ENCODE measurements at places on chromosomes 6 and 20. TPM values are rescaled to one million over a fixed set of nuclear protein-coding genes. Genes with fewer than 3 reads are reported as not detected.

GRCh38 chr6:106214531-106214930, 111.0 kb downstream of the ATG5 start:
- no peak for DNase-seq

- DNase-seq = no peak
Measured at GRCh38 chr20:58882704-58883089, 30.2 kb downstream of the GNAS start.

DNA sequence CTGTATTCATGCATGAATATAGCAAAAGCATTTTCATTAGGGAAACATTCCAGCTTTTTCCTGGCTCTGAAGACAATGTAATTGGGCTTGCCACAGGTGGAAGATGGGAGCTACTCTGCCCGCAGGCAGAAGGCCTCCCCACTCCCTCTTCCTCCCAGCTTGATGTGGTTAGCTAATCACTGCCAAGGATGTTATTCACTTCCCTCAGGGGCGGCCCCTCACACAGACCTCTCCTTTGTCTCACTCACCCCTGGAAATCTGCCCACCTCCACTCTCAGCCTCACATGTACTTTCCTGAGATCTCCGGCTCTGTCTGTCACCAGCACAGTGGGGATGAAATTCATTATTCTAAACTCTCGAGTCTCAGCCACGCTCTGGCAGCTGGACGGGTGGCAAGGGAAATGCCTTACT, 100.7 kb downstream of the ANKRD60 start:
- peak; percentile 93 for DNase-seq

DNA sequence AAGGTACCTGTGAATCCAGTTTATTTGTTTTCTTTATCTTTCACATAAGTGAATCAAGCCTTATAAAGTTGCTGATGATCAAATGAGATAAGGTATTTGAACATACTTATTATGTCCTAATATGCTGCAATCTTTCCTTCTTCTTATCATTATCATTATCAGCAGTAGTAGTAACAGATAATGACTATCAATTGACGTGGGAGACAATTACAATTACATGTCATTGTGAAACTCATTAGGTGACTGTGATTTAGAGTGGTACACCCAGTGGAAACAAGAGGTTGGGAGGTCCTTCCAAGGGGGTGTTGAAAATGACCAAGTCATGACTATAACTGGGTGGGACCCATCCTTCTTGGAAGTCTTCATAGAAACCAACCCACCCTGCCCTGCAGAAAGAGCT, 2.8 kb downstream of the CLIC5 start:
- DNase-seq = no peak

DNA sequence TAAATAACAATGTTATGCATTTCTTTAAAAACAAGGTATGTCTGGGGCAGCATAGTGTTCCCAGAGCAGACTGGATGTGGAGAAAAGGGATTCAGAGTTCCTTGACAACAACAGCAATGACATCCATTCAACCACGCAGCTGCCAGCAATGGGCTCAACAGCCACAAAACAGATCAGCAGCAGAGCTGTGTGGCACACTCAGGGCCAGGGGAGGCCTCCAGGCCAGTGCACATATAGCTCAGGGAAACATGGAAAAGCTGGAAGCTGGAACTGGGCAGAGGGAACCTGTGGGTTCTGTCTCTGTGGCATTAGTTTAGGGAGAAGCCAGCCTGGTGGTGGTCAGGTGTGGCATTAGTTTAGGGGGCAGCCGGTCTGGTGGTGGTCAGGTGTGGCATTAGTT, 148.3 kb downstream of the SMOC2 start:
- no peak for DNase-seq

GRCh38 chr6:148830614-148831013, 83.8 kb downstream of the UST start:
- no peak for DNase-seq

Gene FOXS1
- not detected for total RNA-seq

- DNase-seq = peak; percentile 51
Measured at GRCh38 chr6:15608396-15608795, 54.4 kb downstream of the DTNBP1 start.

Gene FOXQ1
- not detected for total RNA-seq

DNA sequence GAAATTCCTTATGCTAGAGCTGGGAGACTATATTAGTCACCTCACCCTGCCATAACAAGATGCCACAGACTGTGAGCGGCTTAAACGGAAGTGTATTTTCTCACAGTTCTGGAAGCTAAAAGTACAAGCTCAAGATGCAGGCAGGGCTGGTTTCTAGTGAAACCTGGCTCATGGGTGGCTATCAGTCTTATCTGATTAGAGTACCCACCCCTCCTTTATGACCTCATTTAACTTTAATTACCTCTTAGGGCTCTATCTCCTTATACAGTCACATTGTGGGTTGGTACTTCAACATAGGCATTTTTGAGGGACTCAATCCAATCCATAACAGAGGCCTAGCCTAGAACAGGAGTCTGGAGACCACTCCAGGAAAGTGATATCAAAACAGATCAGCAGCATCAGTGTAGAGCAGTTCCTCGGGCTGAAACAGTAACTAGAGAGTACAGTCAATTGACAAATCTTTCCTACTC, 2.3 kb upstream of the SNRNP48 start:
- DNase-seq = no peak

DNA sequence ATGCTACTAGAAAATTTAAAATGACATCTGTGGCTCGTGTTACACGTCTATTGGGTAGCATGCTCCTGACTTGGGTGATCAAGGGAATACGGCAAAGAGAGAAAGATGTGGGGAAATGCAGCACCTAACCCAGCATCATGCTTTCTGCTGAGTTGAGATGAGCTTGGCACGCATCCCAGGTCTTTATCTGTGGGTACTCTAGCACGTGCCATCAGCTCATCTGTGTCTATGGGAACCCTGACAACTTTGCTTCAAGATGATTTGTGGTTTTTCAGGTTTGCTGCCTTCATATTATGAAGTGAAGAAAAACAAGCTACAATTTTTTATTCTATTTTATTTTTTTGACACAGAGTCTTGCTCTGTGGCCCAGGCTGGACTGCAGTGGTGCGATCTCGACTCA, 21.0 kb downstream of the RNASET2 start:
- DNase-seq = no peak

- no peak for DNase-seq
Measured at GRCh38 chr6:56649053-56649769, 6.5 kb upstream of the DST start.

DNA sequence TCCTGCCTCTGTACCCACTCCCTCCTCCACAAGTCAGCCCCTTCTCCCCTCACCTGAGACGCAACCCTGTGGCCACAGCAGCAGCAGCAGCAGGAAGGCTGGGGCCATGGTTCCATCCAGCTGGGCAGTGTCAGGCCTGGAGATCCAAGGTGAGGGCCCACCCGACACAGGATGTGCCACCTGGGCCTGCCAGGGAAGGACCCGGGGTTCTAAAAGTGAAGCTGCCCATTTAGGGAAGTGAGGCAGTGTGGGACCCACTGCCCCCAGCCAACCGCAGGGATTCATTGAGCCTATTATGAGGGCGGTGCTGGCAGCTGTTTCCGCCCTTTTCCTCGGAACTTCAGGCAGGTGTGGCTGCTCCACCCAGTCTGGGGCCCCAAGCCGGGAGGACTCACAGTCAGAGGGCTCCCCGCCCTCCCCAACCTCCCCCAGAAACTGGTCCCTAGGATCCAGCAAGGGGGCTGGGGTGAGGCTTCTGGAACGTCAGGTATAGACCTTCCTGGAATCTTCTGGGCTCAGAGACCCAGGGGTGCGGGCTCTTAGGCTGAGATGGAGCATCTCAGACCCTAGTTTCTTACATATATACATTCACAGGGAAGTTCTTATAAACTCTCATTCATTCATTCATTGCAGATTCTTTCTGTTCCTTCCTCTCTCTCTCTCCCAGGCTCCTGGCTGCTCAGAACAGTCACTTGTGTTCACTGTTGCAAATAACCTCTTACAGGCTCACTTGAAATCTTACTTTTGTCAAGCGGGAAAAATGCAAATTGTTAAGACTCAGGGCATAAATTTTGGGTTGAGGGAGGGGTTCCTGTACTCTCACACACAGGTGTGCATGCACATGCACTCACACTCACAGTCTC, at the start of gene TREML2:
Gene TREML2 (minus strand): TSS at position 249 of the 863 bp plus-strand sequence. CDS start 141 bp downstream, at position 108.
- no peak for DNase-seq

GRCh38 chr6:6121943-6122342, 115.2 kb upstream of the NRN1 start:
- no peak for DNase-seq

GRCh38 chr20:57391439-57392301, 474 bp downstream of the RBM38 start:
- DNase-seq = no peak

Gene FAM83B
- not detected for total RNA-seq

Gene OPRL1
- 3.2 TPM for total RNA-seq

- DNase-seq = no peak
Measured at GRCh38 chr6:111731456-111732195, 125.9 kb upstream of the TRAF3IP2 start.

DNA sequence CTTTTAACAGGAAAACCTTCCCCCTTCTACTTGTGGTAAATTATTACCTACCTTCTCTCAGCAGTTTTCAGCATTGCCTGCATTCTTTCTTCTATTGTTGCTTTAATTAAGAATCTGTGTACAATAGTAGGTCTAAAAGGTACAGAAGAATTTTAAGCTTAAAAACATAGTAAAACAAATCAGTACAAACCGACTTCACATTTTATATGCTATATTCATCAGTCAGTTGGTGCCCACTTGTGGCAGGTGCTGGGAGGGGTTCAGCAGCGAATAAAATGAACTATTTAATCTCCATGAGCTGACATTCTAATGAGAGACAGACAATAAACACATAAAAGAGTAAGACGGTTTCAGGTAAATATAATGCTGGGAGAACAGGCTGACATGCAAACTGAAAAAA, 73.4 kb upstream of the FBXO30 start:
- DNase-seq = peak; percentile 17

GRCh38 chr6:83921315-83921714, 61.8 kb downstream of the CYB5R4 start:
- DNase-seq = peak; percentile 2

Gene NOTCH4
- total RNA-seq = 1.7 TPM

DNA sequence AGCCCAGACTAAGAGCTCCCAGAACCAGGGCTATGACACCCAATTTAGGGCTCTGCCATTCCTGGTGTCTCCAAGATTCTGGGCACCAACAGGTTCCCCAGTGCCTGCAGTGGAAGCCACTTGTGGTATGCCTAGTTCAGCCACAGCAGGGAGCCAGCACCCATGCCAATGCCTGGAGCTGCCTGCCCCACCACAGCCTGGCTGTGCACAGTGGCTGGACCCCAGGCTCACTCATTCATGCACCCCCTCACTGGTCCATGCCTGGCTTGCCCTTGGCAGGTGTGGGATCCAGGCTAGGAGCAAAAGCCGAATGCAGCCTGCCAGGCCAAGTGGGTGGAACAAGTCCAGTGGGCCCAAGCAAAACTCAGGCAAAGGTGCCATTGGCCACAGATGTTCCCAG, 91.9 kb downstream of the MKKS start:
- no peak for DNase-seq

DNA sequence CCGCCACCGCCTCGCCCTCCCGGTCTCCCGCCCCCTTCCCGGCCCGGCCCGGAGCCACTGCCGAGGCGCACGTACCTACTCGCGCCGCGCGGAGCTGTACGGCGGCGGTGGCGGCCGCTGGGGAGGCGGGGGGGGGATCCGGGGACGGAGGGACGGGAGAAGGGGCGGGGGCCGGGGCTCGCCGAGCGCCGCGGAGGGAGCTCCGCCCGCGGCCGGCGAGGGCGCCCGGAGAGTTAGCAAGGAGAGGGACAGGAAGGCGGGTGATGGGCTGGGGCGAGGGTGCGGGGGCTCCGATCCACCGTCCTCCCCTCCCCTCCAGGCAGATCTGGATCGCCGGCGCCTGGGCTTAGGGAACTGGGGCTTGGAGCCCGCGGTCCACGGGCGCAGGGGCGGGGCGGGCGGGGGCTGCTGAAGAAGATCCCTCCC, 548 bp upstream of the TMEM74B start:
- DNase-seq = peak; percentile 28

Gene DUSP15
- 6.2 TPM for total RNA-seq

- no peak for DNase-seq
Measured at GRCh38 chr6:10355115-10355702, 59.7 kb downstream of the TFAP2A start.

Gene NUS1
- total RNA-seq = 11.9 TPM

Gene SIRPB1
- total RNA-seq = 1.8 TPM

DNA sequence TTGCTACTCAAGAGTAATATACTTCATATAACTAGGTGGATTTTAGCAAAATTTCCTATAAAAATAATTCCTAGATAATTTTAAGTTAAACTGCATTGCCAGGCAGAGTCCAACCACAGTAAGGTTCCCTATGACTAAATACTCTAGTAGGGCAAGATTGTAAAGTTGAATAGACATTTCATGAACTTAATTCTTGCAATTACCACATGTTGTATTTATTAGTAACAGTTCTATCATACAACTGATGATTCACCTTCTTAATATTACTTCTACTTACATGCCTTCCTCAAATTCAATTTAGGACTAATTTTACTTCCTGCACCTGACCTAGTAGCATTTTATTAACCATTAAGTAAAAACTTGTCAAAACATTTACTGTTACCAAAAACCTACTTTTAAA, 266.7 kb upstream of the THEMIS start:
- no peak for DNase-seq

Gene POM121L2
- total RNA-seq = not detected

DNA sequence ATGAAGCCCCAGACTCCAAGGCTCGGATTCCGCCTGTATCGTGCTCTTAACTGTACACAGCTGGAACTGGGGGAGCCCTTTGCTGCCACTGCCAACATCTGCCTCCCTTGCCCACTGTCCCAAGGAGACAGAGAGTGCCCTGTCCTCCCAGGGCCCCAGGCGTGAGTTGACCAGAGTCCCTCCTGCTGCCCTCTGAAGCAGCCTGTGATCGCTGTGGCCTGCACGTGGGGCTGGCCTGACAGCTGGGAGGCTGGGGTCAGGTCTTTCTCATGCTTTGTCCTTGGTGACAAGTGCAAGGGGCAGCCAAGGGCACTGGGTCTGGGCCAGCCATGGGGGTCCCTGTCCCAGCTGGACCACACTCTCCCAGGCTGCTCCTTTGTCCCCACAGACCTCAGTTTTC, 44.3 kb downstream of the KIAA1755 start:
- DNase-seq = no peak

DNA sequence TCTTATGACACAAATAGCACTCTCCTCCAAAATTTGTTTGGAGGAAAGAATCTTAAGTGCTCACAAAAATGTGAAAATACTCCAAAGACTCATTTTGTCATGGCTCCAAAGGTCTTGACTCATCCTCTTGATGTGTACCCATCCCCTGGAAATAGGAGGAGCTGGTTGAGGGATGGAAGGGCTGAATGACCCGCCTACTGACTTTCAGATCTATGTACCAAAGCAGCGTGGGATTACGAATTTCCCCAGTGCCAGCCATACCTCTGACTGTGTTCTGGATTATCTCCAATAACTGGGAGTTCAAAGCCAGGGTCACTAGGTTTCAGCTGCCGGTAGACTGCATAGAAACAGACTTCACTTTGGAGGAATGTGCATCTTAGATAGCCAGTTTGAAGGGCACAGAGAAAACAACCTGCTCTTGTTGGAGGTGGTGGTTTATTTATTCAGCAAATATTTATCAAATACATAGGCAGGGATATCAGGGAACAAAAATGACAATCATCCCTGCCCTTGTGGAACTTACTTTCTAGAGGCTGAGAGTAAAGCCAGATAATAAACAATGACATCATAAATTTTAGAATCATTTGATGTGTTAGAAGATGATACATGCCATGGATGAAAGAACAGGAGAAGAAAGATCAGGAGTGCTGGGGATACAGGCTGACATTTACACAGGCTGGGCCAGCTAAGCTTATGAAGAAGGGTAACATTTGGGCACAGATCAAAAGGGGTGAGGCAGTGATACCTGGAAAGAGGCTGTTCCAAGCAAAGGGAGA, 246.6 kb downstream of the TBXT start:
- DNase-seq = no peak

- no peak for DNase-seq
Measured at GRCh38 chr6:215335-216034, 76.8 kb upstream of the DUSP22 start.

Gene TTLL9
- total RNA-seq = not detected

Measured in SK-MEL-5 (cell line).